Tibial artery (tissue), 4 donors: ENCODE measurements at places on chromosomes 5 and 9.

GRCh38 chr5:96649681-96650540 lies 12.3 kb upstream of the CAST start:
- no peaks in the 10 kb centered on the region for H3K27me3 ChIP-seq
- no peaks in the 10 kb centered on the region for H3K4me1 ChIP-seq
- no peak for DNase-seq

DNA sequence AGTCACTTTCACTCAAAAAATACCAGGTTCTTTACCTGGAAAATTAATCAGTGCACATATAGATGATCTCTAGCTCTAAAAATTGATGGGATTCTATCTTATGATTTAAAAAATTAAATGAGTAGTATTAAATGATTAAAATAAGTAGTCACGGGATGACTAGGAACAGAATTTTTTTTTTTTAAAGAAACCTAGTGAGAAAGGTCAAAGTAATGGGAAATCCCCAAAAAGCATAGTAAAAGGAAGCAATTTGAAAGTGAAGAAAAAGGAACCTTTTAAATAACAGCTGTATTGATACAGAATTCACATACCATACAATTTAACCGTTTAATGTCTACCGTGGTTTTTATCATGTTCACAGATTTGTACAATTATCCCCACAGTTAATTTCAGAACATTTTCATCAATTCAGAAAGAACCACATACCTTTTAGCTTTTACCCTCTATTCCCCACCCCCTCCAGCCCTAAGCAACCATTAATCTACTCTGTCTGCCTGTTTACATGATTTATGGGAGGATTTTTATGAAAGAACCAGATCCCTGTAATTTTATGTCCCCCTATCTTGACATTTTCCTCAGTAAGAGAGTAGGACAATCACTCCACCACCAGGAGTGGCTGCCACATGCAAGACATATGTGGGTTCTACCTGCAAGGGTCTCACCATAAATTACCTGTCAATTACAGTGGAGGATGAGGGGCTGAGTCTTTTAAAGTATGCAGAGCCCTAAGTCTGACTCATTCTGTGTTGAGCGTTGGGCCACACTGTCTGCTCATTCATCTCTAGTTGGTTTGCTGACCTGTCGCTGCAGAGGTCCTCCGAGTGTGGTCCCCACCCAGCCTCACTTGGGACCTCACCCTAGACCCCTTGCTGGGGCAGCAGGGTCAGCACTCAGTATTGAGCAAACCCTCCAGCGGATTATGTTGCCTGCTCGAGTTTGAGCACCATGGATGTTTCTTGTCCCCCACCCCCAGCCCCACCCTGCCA lies 16.0 kb downstream of the ANKRD33B start:
- no peak overlapping the region for H3K4me3 ChIP-seq
- H3K4me1 ChIP-seq: no peaks in the 10 kb centered on the region
- no peaks in the 10 kb centered on the region for H3K27me3 ChIP-seq
- H3K27ac ChIP-seq: no peak overlapping the region
- H3K36me3 ChIP-seq: no peaks in the 10 kb centered on the region

GRCh38 chr9:37760416-37761161 lies 7.0 kb downstream of the TRMT10B start:
- peaks cover 26% of the 10 kb centered on the region for H3K36me3 ChIP-seq
- H3K4me1 ChIP-seq: no peaks in the 10 kb centered on the region
- H3K27me3 ChIP-seq: no peaks in the 10 kb centered on the region
- H3K4me3 ChIP-seq: no peak overlapping the region

DNA sequence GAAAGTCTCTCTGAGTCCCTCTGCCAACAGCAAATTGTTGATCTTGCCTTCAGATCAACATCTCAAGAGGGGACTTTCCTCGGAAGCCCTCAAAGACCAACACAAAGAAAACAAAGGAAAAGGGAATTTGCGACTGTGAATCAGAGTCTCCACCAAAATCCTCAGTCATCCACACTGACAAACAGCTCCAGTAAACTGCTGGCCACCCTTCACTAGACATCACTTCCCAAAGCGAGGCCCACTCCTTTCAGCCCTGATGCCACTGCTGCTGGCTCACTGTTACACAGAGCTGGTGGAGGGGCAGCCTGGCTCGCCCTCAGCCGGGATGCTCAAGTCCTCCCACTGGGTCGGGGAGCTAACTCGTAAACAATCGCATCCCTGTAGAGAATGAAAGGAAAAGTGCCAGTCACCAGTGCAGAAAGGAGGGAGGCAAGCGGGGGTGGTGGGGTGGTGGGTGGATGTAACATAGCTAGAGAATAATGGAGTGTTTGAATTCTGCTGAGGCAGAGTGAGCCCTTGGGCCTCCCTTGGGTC lies 1.3 kb downstream of the FGF1 start:
- H3K27me3 ChIP-seq: no peaks in the 10 kb centered on the region
- H3K27ac ChIP-seq: peak overlapping the region; percentile 73
- DNase-seq: no peak

DNA sequence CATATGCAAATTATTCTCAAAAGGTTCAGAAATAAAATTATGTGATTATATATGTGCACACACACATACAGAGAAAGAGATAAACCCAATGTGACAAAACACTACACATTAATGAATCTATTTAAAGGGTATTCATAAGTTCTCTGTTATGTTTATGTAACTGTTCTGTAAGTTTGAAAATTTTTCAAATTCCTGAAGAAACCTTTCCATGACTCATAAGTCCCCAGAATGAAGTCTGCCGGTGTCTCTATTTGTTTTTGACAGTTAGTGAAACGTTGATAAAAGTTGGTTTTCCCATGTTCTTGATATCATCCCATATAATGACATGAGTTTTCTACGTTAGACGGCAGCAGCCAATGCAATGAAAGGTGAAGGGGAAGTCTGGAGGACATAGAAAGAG lies 199.5 kb upstream of the PUM3 start:
- H3K27me3 ChIP-seq: no peaks in the 10 kb centered on the region
- no peak overlapping the region for H3K4me3 ChIP-seq
- no peak for DNase-seq
- no peaks in the 10 kb centered on the region for H3K36me3 ChIP-seq
- H3K4me1 ChIP-seq: peaks cover 16% of the 10 kb centered on the region
- no peak overlapping the region for H3K27ac ChIP-seq

- H3K36me3 ChIP-seq: no peaks in the 10 kb centered on the region
- DNase-seq: no peak
- H3K4me1 ChIP-seq: no peaks in the 10 kb centered on the region
- no peak overlapping the region for H3K27ac ChIP-seq
- H3K4me3 ChIP-seq: no peak overlapping the region
Measured at GRCh38 chr9:8653855-8654254, 854.3 kb upstream of the DMAC1 start.

DNA sequence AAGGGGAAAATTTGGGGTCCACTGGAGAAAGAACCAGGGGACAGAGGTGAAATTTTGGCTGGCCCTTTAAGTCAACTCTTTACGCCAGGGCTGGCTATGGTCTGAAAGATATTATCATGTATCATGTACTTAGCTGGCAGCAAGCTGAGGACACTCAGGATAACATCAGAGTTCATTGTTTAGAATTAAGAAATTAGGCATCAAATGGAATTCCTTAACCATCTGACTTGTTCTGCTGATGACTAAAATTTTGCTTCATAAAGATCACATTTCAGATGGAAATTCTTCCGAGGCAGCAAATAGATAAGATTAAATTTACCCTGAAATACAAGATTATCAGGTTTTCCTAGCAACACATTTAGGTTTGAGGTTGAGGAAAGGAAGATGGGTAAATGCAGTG lies 269.4 kb upstream of the KLF9 start:
- no peak overlapping the region for H3K4me3 ChIP-seq
- H3K36me3 ChIP-seq: no peaks in the 10 kb centered on the region
- H3K27me3 ChIP-seq: no peaks in the 10 kb centered on the region
- H3K4me1 ChIP-seq: no peaks in the 10 kb centered on the region
- no peak overlapping the region for H3K27ac ChIP-seq
- no peak for DNase-seq

GRCh38 chr5:116771466-116772151 lies 197.0 kb upstream of the SEMA6A start:
- no peaks in the 10 kb centered on the region for H3K27me3 ChIP-seq
- H3K4me3 ChIP-seq: no peak overlapping the region
- H3K4me1 ChIP-seq: no peaks in the 10 kb centered on the region

DNA sequence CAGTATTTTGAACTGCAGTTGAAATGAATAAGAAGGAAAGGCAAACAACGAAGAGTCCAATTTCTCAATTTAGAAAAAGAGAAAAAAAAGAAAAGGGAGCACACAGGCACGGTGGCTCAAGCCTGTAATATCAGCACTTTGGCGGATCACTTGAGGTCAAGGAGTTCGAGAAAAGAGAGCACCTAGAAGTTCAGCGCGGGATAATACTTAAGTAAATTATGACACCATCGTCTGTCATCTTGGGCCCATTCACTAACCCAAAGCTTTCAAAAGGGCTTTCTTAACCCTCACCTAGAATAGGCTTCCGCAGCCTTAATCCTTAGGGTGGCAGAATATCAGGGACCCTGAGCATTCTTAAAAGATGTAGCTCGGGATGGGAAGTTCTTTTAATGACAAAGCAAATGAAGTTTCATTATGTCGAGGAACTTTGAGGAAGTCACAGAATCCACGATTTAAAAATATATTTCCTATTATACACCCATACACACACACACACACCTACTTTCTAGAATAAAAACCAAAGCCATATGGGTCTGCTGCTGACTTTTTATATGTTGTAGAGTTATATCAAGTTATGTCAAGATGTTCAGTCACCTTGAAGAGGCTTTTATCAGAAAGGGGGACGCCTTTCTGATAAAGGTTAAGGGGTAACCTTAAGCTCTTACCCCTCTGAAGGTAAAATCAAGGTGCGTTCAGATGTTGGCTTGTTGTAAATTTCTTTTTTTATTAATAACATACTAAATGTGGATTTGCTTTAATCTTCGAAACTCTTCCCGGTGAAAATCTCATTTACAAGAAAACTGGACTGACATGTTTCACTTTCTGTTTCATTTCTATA lies 602 bp upstream of the CD274 start:
- no peaks in the 10 kb centered on the region for H3K27me3 ChIP-seq
- peak overlapping the region; percentile 79 for H3K27ac ChIP-seq
- no peaks in the 10 kb centered on the region for H3K36me3 ChIP-seq
- H3K4me3 ChIP-seq: peak overlapping the region; percentile 54
- peaks cover 35% of the 10 kb centered on the region for H3K4me1 ChIP-seq

- no peaks in the 10 kb centered on the region for H3K4me1 ChIP-seq
- H3K36me3 ChIP-seq: no peaks in the 10 kb centered on the region
- no peak for DNase-seq
Measured at GRCh38 chr5:155783246-155783645, 543.7 kb upstream of the SGCD start.

DNA sequence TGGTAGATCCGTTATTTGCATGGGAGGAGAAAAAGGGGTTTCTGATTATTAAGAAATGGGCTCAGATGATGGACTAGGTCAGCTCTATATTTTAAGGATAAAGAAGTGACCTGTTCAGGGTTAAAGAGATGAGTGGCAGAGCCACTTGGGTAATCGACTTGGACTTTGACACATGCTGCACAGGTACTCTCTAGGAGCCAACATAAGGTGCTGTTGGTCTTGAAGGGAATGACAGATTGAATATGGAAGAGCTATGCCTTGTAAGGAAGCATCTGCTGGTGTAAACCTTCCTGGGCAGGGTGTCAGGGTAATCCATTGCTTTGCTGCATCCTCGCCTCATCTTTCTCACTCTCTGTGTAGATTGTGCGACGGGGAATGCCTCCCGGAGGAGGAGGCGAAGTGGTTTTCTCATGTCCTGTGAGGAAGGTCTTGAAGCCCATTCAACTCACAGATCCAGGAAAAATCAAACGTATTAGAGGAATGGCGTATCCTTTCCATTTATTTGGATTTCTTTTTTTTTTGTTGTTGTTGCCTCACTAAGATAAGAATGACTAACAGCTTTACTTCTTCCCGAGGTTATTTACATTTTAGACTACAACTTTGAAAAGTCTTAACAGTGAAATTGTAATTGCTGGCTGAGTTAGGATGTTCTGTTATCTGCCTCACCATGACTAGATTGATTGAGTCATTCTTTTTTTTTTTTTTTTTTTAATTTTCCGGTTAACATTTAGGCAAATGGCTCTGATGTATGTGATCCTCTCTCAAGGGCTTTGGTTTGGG lies 41.2 kb downstream of the RCL1 start:
- H3K27me3 ChIP-seq: no peaks in the 10 kb centered on the region
- no peak overlapping the region for H3K4me3 ChIP-seq
- peaks cover 19% of the 10 kb centered on the region for H3K36me3 ChIP-seq

GRCh38 chr5:51652980-51653379 lies 269.7 kb downstream of the ISL1 start:
- no peaks in the 10 kb centered on the region for H3K36me3 ChIP-seq
- H3K27ac ChIP-seq: no peak overlapping the region
- H3K27me3 ChIP-seq: no peaks in the 10 kb centered on the region
- H3K4me3 ChIP-seq: no peak overlapping the region
- H3K4me1 ChIP-seq: no peaks in the 10 kb centered on the region
- no peak for DNase-seq

DNA sequence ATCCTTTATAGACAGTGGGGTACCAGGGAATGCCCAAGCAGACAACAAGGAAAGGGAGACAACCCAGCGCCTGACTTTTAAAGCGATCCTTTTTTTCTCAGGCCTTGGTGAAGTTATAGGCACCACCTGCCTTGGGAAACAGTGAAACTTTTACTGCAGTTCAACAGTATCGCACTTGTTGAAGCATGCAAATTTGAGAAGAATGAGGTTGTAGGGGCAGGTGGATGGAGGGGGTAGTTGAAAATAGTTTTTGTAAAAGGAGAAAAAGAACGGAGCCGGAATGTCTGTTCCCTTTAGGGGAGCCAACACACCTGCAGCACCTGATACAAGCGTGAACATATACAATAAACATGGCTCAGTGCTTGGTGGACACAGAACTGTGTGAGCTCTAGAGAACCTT lies 190.2 kb upstream of the NR3C1 start:
- H3K27ac ChIP-seq: no peak overlapping the region
- no peaks in the 10 kb centered on the region for H3K27me3 ChIP-seq
- H3K36me3 ChIP-seq: no peaks in the 10 kb centered on the region
- H3K4me3 ChIP-seq: no peak overlapping the region
- no peak for DNase-seq
- no peaks in the 10 kb centered on the region for H3K4me1 ChIP-seq

GRCh38 chr9:114681594-114682332 lies at the start of gene TEX48:
TSS of gene TEX48 (minus strand) at chr9:114682192. CDS start at chr9:114671723, 10,469 bp downstream.
- H3K27me3 ChIP-seq: no peaks in the 10 kb centered on the region
- no peaks in the 10 kb centered on the region for H3K36me3 ChIP-seq
- no peak for DNase-seq

- no peaks in the 10 kb centered on the region for H3K4me1 ChIP-seq
- DNase-seq: no peak
- no peak overlapping the region for H3K27ac ChIP-seq
- H3K27me3 ChIP-seq: no peaks in the 10 kb centered on the region
- no peaks in the 10 kb centered on the region for H3K36me3 ChIP-seq
Measured at GRCh38 chr9:21988056-21988990, 5.9 kb downstream of the CDKN2A start.

DNA sequence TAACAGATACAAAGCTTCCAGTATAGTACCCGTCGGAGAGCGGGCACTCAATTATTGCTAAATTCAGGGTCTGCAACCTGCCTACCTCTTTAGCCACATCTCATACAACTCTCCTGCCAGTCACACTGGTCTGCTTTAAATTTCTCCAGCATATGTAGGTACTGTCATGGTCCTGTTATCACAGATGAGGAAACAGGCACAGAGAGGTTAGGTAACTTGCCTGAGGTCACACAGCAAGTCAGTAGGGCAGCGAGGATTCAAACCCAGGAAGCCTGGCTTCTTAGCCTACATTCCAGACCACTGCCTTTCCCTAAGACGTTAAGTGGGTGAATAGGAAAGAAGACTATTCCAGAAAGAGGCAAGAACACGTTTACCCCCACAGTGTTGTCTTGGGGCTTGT lies 186.0 kb upstream of the NFIB start:
- no peak overlapping the region for H3K4me3 ChIP-seq
- H3K4me1 ChIP-seq: no peaks in the 10 kb centered on the region
- H3K36me3 ChIP-seq: no peaks in the 10 kb centered on the region
- H3K27ac ChIP-seq: no peak overlapping the region
- DNase-seq: no peak
